ENCODE measurements at places on chromosomes 1 and 21.

GRCh38 chr1:31798433-31799195 is 17.2 kb downstream of the SPOCD1 start:
- no peak for DNase-seq

GRCh38 chr1:52444463-52444862 is 40.1 kb downstream of the PRPF38A start:
- DNase-seq = no peak

DNA sequence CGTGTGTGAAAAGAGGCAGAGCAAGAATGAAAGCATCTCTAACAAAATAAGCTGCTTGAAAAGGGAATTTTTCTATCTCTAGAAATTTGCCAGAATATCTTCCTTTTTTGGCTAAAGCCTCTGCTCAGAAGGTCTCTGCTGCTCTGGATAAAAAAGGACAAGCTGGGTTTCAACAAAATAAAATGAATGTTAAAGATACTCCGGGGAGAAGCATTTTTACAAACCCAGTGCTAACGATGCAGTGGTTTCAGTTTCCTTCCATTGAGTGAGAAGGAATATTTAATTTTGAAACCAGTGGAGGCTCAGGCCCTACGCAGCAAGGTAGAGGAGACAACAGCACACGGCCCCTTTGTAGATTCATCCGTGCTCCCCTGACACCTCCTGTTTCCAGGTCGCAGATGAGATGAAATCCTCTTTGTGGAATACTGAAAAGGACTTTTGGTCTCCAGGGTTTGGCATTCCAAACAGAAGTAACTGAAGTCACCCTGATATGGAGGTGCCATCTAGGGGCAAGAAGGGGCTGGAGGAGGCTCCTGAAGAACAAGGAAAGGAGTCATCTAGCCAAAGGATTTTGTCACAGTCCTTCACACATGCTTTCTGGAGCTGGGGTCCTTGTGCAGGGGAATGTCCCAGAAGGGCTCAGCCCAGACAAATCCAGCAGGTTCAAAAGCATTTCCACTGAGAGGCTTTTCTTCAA is 65.7 kb upstream of the SYT6 start:
- no peak for DNase-seq

DNA sequence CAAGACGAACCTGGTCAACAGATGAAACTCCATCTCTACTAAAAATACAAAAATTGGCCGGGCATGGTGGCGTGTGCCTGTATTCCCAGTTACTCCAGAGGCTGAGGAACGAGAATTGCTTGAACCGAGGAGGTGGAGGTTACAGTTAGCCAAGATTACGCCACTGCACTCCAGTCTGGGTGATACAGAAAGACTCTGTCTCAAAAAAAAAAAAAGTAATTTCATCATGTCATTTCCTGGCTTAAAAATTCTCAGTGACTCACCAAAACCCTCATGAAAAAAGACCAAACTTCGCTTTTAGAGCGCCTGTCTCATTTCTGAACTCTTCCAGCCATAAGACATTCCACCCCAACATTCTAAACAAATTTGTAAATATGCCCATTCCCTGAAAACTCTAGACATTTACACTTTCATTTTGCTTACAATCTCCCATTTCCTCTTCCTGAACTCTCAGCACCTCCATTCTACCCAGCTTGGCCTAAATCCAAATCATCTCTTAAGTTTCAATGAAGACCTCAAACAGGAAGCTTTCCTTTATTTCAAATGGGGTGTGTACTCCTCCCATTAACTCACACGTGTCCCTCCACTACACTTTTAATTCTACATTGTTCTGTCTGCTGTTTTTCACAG is 50.5 kb upstream of the PRRC2C start:
- DNase-seq = no peak

GRCh38 chr1:183273300-183273699 is 87.2 kb downstream of the LAMC2 start:
- no peak for DNase-seq

DNA sequence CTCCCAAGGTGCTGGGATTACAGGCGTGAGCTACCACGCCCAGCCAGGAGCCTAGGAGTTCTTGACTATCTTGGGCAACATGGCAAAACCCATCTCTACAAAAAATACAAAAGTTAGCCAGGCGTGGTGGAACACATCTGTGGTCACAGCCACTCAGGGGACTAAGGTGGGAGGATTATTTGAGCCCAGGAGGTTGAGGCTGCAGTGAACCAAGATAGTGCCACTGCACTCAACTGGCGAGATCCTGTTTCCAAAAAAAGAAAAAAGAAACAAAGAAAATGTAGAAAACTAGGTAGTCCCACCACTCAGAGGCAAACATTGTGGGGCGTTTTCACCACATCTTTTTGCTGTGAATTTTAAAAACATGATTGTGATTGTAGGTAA is 141.3 kb downstream of the ZZZ3 start:
- no peak for DNase-seq

- no peak for DNase-seq
Measured at GRCh38 chr1:6345009-6345408, 48.6 kb downstream of the ACOT7 start.

DNA sequence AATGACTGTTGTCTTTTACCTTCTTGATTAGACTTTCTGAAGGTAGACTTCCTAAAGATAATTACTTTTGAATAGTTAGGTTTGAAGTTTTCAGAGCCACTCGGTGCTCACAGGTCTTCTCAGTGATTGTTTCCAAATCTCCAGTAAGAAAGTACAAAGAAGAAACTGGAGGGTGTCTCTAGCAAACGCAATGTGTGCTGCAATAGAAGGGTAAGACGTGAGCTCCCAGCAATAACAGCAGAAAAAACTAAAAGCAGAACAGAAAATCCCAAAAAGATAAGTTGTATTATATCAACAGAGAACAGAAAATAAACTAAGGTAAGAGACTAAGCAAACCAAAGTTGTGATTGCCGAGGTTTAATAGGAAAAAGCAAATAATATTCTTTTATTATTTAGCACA is 1.8 kb downstream of the CTTNBP2NL start:
- no peak for DNase-seq

DNA sequence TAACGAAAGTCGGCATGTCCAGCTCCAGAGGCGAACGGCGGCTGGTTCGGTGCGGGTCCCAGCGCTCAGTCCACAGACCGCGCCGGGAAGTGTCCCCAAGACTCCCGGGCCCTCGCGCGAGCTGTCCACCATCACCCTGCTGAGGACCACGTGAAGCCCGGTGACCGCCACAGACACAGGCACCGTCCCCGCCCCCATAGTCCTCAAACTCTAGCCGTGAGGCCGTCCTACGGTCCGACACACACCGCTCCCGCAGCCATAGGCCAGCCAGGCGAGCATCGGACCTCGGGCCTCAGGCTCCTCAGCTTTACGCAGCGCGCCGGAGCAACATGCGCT is 535 bp downstream of the SETD4 start:
- no peak for DNase-seq

DNA sequence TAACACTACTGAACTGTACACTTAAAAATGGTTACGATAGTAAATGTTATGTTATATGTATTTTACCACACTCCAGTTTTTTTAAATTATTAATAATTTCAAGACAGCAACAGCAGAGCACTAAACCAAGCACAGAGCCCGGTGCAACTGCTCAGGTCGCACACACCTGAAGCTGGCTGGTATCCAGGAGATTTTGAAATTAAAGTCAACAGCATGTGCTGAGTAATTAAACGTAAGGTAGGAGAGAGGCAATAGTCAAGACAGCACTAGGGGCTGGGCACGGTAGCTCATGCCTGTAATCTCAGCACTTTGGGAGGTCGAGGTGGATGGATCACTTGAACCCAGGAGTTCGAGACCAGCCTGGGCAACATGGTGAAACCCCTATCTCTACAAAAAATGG is 35.1 kb upstream of the SLC30A10 start:
- DNase-seq = no peak

- no peak for DNase-seq
Measured at GRCh38 chr21:36691555-36692041, 7.3 kb upstream of the SIM2 start.

DNA sequence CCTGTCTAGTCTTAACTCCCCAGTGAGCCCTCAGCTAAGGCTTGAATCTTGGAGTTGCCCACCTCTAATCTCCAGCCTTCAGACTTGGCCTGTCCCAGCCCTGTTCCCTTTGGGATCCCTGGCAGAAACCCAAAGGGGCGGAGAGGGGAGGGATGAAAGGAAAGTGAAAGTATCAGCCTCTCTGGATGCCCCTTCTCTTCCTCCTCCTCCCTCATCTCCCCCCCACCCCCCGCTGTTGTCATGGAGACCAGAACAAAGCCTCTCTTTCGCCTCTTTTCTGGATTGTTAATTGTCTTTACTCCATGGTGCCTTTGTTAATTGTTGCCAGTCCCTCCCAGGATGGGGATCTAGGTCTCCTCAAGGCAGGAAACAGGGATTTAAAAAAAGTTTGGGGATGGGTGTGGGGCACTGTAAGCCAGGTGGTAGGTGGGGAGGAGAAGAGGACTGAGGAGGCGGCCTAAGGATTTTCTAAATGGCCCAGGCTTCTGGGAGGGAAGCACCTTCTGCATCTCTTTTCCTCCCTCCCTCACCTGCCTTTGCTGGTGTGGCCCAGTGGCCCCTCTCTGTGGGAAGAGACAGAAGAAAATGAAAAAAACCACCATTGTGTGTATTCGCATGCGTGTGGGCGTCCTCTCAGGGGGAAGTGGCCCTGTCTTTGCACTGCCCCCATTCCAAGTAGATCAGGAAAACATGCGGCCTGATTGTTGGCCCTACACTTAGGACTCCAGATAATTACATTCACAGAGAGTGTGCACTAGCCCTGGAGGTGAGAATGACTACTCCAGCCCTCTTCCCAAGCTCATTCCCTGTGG is 7.5 kb upstream of the SOX13 start:
- no peak for DNase-seq

DNA sequence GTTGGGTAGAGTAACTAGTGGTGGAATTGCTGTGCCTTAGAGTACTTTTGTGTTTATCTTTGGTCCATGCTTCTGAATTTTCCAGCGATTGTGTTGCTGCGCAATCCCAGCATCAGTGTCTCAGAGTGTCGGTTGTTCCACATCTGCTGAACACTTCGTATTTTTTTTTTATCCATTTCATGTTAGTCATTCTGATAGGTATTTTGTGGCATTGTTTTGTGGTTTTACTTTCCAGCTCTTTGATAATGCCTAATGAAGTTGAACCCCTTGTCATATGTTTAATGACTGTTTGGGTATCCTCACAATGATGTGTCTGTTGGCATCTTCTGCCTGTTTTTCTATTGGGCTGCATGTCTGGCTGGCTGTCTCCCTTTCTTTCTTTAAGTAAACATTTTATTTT is 13.6 kb downstream of the TUFT1 start:
- no peak for DNase-seq

DNA sequence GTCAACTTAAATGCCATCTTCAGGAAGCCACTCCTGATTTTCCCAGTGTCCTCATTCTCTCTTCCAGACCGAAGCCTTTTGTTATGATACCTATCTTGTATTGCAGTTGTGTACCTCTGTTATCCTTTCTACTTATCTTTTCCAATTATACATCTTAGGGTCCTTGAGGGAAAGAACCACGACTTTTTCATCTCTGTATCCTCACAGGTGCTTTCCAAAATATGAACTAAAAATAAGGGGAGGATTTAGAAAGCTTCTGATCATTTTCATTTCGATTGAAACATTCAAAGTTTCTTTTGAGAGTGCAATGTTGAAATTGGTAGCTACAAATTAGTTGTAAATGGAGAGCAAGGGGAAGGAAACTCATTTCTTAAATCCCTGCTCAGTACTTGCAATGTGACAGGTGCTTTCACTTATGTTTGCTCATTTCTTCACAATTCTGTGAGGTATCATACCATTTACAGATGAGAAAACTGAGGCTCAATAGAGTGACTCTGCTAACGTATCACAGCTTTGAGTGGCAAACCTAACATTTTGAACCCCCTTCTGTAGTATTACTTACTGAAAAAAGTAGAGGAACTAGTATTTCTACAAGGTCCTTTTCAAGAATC is 24.2 kb downstream of the SLC19A2 start:
- DNase-seq = no peak

DNA sequence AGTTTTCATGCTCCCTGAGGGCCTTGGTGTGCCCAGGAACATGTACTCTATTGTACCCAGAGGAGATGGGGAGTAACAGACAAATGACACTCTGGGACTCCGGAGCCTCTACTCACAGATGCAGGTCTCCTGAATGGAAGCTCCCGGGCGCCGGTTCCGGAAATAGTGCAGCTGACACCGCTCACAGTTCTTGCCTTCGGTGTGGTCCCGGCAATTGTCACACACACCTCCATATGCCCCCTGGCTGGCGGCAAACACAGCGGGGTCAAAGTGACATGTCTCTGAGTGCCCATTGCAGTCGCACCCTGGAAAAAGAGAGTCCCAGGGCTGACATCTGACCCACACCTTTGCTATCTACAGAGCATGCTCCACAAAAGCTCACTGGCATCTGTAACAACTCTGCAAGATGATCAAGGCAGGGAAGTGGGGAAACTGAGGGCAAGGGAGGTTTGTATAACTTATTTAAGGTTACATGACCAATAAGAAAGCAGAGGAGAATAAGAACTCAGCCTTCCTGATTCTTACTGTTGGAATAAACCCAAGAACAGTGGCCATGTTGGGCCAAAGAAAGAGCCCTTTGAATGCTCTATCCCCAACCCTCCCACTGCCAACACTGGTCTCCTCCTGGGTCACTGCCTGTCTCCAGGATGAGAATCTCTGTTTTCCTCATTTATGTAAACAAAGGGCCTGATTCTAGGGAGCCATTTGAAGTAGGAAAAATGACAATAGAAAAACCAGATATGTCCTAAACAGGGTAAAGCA is 22.4 kb downstream of the LAMB3 start:
- no peak for DNase-seq

- no peak for DNase-seq
Measured at GRCh38 chr1:216461466-216461865, 38.2 kb upstream of the USH2A start.

- no peak for DNase-seq
Measured at GRCh38 chr1:94154989-94155388, 34.0 kb upstream of the ABCA4 start.

DNA sequence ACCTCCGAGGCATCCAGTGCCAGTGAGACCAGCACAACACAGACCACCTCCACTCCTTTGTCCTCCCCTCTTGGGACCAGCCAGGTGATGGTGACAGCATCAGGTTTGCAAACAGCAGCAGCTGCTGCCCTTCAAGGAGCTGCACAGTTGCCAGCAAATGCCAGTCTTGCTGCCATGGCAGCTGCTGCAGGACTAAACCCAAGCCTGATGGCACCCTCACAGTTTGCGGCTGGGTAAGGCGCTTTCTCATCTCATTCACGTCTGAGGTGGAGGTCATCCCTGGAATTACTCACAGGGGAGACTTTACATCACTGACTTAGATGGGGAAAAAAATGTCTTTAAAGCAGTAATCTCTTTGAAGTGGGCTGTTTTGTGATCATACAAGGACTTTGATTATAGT is 106.3 kb downstream of the CD247 start:
- no peak for DNase-seq

DNA sequence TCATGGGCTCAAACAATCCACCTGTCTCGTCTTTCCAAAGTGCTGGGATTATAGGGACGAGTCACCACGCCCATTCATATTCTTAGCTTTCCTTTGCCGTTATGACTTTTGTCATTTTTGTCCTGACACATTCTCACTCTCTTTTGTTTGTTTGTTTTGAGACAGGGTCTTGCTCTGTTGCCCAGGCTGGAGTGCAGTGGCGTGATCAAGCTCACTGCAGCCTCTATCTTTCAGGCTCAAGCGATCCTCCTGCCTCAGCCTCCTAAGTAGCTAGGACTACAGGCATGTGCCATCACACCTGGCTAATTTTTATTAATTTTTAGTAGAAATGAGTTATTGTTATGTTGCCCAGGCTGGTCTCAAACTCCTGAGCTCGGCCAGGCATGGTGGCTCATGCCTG is 11.8 kb upstream of the MED18 start:
- DNase-seq = no peak

- DNase-seq = no peak
Measured at GRCh38 chr1:46333300-46334029, 7.1 kb upstream of the NSUN4 start.
